Tibial artery (tissue), 4 donors: ENCODE measurements at places on chromosomes 7 and 10.
A peak's percentile ranks its signal among the peaks of the same experiment; 100 is the strongest.

DNA sequence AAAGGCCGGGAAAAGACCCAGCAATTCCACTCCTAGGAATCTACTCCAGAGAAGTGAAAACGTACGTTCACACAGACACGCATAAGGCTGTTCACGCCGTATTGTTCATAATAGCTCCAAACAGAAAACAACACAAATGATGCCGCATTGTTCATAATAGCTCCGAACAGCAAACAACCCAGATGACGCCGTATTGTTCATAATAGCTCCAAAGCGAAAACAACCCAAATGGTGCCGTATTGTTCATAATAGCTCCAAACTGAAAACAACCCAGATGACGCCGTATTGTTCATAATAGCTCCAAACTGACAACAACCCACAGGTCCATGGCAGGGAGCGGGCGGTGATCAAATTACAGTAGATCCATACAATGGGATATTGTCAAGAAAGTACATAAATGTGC is 85.2 kb upstream of the DNAAF5 start:
- DNase-seq = no peak

DNA sequence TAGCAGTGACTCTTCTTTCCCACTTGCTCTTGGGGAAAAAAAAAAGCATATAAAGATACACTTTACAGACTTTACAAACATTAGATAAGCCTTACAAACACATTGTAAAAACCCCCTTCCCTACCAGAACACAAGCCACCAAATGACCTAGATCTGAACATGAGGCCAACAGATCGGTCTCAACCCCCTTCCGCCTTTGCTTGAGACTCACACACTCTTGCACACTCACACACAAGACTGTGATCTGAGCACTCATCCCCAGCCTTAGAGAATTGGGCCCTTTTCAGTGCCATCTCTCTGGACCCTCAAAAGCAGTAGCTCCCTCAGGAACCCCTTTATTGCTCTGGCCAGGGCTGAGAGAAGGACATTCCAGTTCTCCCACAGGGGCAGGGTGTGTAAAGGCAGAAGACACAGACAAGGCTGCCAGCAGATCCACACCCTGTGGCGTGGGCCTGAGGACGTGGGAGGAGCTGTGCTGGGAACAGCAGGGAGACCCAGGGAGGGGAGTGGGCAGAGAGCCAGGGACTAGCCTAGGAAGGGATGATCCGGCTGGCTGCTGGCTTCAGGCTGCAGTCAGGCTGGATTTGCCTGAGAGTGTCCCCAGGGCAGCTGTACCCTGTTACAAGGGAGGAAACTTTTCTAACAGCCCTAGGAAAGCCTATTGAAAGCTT is 206.7 kb downstream of the KIAA1217 start:
- peak; percentile 53 for DNase-seq

DNA sequence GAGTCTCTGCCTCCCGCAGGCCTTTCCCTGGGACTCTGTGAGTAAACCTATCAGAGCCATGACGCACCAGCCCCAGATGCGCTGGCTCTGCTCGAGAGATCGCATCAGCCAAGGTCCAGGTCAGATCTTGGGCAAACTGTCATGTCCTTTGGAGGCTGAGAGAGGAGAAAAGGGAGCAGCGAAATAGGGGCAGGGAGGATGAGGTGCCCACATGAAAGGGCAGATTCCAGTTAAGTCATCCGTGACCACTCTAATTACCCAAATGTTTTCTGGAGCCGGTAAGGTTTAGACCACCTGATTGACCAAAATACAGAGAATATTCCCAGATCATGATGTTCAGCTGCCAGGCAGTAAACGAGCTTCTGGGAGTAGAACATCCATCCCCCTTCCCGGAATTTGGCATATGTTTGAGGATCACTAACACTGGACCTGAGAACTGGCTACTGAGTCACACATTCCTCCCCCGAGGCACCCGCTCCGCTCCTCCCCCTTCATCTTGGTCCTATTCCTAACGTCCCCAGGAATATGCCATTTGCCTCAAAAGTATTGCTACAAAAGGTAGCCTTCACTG is 88.0 kb downstream of the FGFR2 start:
- DNase-seq = no peak

DNA sequence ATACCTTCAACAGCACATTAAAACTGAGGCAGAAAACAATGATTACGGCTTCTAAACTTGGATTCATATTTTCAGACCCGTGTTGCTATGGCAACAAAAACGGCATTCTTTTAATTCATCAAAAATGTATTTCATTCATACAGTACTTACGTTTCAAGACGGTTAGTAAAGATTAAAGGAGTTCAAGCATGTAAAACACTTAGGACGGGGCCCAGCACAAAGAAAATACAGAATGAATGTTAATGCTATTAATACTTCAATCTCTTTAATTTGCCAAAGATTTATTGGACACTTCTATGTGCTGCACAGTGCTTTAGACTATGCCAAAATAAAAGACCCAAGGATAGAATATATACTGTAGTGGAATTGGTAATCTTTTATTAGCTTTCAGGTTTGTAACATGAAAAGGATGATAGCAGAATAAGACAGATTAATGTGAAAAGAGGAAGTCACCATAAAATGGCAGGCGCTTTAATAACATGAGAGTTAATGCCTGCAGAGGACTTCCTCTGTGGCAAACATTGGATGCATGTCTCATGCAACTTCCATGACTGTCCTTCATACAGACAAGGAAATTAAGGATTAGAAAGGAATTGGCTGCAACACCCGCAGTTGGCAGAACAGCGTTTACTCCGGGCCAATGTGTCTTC is 201.6 kb upstream of the KLF6 start:
- no peak for DNase-seq

DNA sequence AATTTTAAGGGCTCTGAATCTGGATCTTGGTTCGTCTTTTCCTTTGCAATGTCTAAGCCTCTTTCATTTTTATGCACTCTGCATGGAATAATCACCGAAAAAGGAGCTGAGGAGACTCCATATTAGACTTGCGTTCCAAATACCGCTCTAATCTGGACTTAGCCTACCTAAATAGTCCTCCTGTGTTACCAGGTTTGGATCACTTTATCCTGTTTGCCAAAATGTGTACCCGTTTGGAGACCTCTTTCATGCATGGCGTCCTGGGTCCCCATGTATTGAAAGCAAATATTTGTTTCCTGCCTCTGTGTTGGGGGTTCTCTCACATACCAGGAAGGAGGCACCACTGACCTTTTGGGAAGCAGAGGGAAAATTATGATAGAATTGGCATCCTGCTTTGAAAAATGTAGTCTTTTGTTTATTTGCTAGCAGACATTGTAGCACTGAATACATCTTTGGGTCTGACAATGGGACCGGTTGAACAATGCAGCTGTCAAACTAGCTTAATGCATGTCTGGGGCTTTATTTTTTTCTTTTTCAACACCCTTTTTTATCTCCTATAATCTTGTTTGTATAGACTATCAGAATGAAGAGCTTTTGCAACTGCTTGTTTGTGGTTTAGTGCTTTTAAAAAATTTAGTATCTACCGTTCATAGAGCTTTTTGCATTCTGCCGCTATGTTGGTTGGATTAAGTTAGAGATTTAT is 11.8 kb upstream of the CELF2 start:
- DNase-seq = no peak

DNA sequence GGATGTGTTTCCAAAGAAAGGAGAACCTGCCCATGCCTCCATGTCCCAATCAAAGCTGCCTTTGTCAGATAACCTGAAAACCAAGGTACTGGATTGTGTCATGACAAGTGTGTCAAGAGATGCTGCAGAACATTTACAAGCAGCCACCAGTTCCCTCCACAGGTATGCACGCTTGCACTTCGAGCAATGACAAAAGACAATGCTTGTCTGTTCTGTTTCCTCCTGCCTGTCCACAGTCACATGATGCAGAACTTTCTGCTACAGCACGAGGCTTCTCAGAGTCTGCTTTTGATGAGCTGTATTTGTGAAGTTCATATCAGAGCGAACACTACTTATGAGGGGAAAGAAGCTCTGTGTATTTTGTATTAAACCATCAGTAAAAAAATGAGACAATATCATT is 209.9 kb downstream of the GFRA1 start:
- DNase-seq = no peak

- DNase-seq = no peak
Measured at GRCh38 chr7:35551321-35552081, 143.4 kb downstream of the HERPUD2 start.

DNA sequence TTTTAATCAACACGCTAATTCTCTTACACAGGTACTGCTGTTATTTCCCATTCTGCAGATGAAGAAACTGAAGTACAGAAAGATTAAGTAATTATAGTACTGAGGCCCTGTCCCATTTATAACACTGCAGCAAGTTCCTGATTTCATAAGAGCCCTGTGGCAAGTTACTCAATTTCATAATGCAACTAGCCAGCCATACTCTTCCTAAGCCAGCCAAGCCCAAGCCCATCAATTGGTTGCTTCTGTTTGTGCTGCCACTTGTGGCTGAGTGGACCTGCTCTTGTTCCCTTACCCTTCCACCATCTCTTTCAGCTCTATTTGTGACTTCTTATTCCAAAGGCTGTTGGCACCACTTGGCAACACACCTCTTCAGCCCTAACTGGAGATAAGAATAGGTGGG is 19.7 kb upstream of the PRPF18 start:
- no peak for DNase-seq

- DNase-seq = no peak
Measured at GRCh38 chr10:71784679-71785272, 11.5 kb upstream of the VSIR start.

- DNase-seq = peak; percentile 70
Measured at GRCh38 chr7:94374721-94375566, 19.8 kb upstream of the COL1A2 start.

GRCh38 chr10:80614576-80615416 is 77.1 kb downstream of the SH2D4B start:
- DNase-seq = no peak
